Left cardiac atrium (tissue), 4 donors: ENCODE measurements at places on chromosomes 1 and 21. TPM values are rescaled to one million over a fixed set of nuclear protein-coding genes. Genes with fewer than 3 reads are reported as not detected.

Gene OR6N1
- total RNA-seq = not detected

- DNase-seq = no peak
Observed at GRCh38 chr1:193229136-193229535, 42.7 kb upstream of the B3GALT2 start.

DNA sequence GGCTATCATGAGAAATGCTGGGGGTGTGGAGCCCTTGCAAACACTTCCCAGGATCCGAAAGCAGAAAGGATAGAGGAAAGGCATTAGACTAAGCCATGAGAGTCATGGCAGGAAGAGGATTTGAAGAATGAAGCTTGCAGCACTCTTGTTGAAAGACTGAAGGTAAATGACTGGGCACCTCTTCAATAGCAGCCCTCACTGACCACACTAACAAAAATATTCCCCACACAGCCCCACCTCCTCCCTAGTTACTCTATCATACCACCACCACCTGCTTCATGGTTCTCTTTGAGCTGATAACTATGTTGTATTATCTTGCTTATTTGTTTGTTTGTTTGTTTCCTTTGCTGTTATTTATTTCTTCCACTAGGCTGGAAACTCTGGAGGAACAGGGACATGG, 13.2 kb upstream of the ATP1A1 start:
- no peak for DNase-seq

DNA sequence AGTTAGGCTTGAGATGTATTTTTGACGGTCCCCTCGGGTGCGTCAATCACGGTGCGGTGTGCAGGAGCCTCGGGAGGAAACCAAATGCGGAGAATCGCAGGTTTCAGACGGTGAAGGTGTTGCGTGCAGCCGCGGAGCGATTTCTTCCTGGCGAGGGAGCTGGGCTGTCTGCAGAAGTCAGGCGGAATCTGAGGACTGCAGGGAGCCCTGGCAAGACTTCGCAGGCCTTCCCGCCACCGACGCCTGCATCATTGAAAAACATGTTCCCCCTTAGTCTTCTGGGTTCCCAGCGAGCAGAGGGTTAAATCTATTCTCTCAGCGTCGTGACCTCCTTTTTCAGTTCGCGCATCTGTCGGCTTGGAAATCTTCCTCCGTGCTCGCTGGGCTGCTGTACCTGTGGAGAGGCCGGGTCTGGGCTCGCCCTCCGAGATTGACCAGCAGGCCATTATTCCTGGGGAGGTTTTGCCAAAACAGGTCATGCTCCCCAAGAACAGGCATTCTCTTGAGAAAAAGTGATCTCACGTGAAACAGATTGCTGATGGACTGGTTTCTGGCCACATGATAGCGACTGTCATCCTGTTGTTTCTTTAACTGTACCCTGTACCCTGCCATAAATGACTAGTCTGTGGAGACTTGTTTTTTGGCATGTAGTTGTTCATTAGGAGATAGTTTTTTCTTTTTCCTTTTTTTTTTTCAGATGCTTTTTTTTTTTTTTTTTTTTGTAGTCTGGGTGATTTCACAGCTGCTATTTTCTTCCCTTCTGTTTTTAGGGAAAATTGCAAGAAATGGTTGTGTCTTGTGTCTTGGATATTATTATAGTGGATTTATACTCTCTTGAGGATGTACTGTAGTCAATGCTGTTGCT, 894 bp downstream of the EPB41 start:
- DNase-seq = no peak

DNA sequence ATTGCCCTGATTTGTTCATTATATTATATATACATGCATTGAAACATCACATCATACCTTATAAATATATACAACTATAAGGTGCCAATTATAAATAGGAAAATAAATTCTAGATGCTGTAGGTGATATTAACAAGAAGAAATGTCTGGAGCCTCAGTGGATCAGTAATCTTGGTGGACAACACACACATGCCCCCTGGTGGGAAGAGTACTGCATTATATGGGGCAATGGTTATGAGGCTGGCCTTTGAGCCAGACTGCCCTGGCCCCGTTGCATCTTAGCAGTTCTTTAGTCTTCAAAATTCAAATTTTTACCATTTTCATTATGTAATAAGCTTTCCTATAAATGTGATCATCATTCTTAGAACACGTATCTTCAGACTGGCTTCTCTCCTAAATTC, 335.0 kb upstream of the GREM2 start:
- DNase-seq = no peak

DNA sequence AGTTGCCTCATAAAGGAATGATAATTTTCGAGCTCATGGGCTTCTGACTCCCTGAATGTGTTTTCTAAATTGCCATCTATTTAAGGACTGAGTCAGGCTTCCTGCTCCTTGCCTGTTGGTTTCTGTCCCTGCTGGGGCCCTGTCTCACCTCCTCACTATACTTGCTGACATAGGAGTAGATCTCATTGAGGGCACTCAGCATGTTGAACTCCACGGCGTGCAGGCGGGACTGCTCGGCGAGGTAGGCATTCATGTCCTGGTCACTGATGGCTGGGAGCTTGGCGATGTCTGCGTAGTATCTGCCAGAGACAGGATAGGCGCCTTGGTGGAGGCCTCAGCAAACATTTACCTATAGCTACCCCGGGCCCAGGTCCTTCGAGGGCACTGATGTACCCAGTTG, 116.9 kb upstream of the CD34 start:
- DNase-seq = no peak
